ENCODE measurements at places on chromosomes 7 and 10.

- DNase-seq = no peak
Measured at GRCh38 chr10:126068322-126068721, 172.0 kb downstream of the FANK1 start.

GRCh38 chr7:41994746-41995110 lies 242.3 kb downstream of the GLI3 start:
- no peak for DNase-seq

- DNase-seq = no peak
Measured at GRCh38 chr7:132592936-132593335, 16.7 kb upstream of the PLXNA4 start.

DNA sequence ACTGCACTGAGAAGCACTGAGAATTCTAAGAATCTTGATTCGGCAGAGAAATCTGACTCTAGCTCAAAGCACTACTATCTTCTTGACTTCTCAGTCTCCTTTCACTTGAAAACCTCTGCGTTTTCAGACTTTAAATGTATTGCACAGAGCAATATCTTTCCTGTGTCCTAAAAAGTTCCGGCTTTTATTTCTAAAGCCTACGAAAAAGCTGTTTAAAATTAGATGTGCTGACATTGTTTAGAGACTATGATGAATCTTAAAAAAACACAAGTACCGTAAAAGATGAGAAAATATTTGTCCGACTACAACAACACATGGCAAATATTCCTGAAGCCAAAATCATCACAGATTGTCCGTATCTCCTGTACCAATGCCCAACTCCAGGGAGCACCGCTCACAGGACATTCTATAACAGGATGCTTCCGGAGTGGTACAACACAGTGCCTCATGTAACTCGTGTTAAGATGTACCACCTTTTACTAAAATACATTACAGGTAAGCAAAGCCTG lies 136.9 kb downstream of the CUBN start:
- no peak for DNase-seq

- no peak for DNase-seq
Measured at GRCh38 chr7:42285383-42285824, 48.4 kb upstream of the GLI3 start.

DNA sequence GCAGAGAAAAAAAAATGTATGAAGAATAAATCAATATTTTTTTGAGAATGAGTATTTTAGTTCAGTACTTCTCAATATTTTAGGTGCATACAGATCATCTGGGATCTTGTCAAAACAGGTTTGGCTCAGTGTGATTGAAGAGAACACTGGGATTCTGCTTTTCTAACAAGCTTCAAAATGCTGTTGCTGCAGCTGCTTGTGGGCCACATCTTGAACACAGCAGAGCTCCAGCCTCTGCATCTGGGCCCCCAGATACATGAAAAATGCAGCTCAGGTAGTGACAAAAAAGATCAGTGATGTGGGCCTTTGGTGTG lies 1177.1 kb upstream of the C7orf33 start:
- no peak for DNase-seq

DNA sequence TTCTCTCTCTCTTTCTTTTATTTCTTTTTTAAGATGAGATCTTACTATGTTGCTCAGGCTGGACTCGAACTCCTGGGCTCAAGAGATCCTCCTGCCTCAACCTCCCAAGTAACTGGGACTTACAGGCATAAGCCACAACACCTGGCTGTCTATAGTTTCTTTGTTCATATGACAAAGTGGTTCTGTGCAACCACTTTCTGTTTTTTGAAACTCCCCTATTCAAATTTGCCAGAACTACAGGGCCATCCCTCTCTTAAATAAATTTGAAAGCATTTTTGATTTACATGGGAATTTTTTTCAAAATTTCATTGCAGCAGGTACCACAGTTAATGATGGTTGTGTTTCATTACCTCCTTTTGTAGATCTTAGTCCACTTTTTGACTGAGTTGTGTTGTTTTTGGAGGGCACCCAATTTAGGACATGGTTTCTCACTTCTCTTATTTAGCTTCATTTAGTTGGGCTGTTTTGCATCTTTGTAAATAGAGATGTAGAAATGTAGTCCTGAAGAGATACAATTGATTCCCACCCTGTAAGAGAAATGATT lies 119.2 kb downstream of the LRRC4 start:
- DNase-seq = no peak
